Mammary epithelial cell (primary cell): ENCODE measurements at places on chromosomes 3 and 15. TPM values are rescaled to one million over a fixed set of nuclear protein-coding genes. Genes with fewer than 3 reads are reported as not detected.
A peak's percentile ranks its signal among the peaks of the same experiment; 100 is the strongest.

DNA sequence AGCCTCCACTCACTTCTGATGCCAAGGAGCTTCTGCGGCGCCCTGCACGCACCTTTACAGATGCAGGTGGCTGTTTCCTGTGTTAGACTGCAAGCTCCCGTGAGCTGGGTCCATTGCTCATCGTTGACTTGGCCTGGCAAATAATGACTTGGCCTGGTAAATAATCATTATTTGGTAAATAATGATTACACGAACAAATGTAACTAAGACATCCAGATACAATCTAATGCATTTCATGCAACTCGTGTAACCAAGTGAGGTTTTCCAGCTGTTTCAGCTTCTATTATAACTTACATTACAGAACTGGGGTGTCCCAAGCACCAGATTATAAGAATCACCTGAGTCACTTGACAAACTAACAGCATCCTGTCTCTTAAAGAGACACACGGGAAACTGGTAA lies 92.1 kb upstream of the BHLHE40 start:
- no peak for DNase-seq

DNA sequence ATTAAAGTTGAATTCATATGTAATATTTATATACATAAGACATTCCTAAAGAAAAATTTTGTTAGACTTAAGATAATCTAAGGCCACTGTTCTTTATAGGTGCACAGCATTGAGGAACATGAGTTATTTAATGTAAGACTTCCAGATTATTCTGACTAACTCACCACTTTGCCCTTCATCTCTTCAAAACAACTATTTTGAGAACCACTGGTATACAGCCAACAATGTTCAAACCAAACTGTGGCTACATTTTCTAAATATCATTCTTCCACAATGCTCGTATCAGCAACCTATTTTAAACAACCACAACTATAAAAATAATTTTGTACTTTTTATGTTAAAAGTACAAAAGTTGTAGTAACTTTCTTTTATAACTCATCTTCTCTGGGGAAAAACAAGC lies 199.8 kb upstream of the ALCAM start:
- DNase-seq, result no peak

DNA sequence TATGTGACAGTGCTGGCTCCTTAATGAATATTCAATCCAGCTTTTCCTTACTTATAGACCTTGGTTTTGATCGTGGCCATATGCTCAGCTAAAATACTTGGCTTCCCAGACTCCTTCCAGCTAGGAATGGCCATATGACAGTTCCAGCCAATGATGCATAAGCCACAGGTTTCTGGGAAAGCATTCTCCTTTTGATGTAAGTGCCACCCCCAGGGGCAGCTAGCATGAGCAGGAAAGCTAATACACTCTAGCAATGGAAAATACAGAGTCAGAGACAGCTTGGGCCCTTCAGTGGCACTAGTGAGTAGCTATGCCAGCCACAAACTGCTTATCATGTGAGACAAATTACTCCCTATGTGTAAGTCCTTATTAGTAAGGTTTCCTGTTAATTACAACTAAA lies 26.7 kb downstream of the TBC1D2B start:
- no peak for DNase-seq

- no peak for DNase-seq
Measured at GRCh38 chr15:68203486-68203885, 1.6 kb downstream of the CALML4 start.

GRCh38 chr15:31262901-31263671 lies 63.5 kb upstream of the KLF13 start:
- DNase-seq, result peak; percentile 5

Gene TMCO5A
- total RNA-seq, result not detected in 2 replicates

Gene CMTM7
- total RNA-seq, result 57.4 and 62.1 TPM in 2 replicates

- peak; percentile 30 for DNase-seq
Measured at GRCh38 chr3:124256156-124256555, 264.2 kb upstream of the ROPN1 start.

- no peak for DNase-seq
Measured at GRCh38 chr3:179482857-179483256, 31.6 kb upstream of the GNB4 start.

DNA sequence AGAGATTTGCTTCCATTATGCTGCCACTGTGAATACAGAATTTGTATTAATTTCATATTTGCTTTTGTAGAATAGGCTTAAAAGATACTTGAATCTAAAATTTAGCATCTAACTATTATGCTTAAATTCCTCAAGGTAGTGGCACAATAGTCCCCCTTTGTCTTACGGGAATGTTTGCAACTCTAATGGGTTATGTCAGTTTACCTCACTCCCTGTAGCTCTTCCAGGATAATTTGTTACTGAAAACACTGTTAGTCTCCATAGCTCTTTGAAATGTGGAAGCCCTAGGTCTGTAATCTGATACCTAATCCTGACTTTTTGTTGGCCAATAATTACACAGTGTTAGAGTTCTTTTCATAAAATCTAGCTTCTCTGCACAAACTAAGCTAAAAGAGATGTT lies 433.4 kb downstream of the PYDC2 start:
- DNase-seq, result no peak

GRCh38 chr3:129162729-129163579 lies 2.1 kb upstream of the ISY1 start:
- DNase-seq, result no peak

DNA sequence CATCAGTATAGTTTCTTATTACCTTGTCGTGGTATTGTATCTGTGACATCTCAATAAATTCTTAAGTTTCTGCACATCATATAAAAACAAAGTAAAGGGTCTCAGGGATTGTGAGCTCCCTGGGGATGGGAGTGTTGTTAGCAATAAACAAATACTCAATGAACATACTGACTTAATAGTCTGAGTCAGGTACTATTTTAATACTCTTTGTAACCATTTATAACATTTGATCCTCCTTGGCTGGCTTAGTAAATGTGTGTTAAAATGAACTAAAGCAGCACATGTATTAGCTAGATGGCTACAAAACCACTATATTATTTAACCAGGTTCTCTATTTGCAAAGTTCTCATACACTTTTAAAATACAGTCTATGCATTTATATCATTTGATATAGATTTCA lies 1.8 kb downstream of the ICE2 start:
- no peak for DNase-seq

- DNase-seq, result peak; percentile 17
Measured at GRCh38 chr3:163071713-163072112, 1575.1 kb downstream of the OTOL1 start.

Gene GOLGA8H
- 0.17 TPM for total RNA-seq

Gene TGM5
- not detected in 2 replicates for total RNA-seq

- DNase-seq, result no peak
Measured at GRCh38 chr3:187935623-187936156, 190.4 kb upstream of the BCL6 start.

DNA sequence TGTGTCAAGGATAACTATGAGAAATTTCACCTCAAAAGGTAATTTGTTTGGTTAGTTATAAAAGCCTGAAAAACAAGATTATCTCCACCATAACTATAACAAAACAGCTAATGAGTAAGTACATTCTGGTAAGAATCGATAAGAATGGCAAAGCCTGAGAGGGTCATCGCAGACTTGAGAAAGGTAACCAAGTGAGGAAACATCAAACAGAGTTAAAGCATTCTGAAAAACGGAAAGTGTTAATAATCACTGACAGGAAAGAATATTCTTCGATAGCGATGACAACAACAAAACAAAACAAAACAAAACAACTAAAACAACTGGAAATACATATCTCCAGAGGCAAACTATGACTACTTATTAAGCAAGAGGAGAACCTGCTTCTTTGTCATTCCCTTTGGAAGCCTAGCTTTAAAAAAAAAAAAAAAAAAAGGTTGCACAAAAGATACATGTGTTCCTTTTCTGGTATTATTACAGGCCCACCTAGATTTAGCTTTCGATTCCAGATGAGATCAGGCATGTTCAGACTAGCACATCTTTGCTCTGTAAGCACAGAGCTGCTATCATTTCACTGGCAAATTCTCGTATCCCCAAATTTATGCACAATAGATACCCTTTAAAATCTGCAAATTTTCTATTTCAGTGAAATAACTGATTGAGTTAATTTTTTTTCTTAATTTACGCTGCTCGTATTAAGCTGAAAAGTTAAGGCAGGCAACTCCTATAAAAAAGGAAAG lies 155.6 kb downstream of the TIGIT start:
- DNase-seq, result peak; percentile 89

DNA sequence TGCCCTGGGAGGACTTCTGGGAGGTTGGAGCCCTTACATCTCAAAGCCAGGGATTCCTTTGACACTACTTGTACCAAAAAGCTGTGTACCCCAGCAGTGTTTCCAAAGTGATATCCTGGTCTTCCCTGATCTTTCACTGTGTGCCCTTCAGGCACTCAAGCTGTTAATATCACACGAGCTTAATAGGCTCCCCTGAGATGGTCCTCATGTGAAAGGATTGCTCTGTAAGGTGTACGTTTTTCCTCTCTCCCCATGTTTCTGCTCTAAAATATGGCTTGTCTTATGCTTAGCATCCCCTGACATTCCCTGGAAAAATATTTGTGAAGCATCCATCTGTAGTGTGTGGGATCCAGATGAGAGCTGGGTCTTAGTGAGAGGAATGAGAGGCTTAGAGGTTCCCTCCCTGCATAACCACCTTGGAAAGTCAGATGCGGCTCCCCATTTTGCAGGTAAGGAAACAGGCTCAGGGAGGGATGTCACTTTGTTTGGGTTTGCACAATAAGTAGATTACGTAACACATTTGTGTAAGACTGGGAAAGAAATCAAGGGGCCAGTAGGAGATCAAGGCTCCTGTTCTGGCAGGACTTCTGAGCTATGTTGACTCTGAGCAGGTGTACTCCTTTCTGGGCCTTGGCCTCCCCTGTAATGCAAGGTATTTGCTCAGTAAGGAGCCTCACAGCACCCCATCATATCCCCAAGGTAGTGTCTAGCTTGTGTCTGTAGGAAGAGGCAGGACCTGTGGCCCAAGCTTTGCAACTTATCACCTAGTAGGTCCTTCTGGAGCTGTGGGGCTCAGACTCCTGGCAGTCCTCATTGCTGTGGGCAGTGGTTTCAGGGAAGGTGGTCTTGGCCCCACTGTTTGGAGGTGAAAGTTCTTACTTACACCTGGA lies 667 bp upstream of the ACOX2 start:
- no peak for DNase-seq

- no peak for DNase-seq
Measured at GRCh38 chr3:197105786-197106185, 76.2 kb upstream of the MELTF start.

GRCh38 chr15:76059320-76060117 lies at the start of gene TMEM266:
Gene TMEM266 (plus strand): TSS chr15:76059985. CDS start chr15:76134264, 74,279 bp downstream.
- DNase-seq, result peak; percentile 14

DNA sequence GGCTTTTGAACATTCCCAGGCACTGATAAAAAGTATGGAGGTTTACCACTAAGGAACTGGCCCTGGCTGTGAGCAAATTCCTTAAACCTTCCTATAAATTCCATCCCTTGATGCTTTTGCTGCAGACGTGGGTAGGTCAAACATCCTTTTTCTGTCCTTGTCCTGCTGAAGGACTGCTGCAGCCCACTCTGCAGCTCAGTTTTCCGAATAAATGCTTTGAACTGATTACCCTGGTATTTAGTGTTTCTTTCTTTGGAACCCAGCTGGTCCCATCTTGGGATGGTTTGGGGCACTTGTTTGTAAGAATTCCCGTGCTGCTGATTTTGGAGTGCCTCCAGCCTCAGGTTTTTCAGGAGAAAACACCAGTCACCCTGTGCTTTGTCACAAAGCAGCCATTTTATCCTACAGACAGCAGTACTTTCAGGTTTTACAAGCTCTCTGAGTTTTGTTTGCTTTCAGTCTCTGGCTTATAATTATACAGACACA lies 815.9 kb downstream of the VGLL3 start:
- DNase-seq, result no peak

DNA sequence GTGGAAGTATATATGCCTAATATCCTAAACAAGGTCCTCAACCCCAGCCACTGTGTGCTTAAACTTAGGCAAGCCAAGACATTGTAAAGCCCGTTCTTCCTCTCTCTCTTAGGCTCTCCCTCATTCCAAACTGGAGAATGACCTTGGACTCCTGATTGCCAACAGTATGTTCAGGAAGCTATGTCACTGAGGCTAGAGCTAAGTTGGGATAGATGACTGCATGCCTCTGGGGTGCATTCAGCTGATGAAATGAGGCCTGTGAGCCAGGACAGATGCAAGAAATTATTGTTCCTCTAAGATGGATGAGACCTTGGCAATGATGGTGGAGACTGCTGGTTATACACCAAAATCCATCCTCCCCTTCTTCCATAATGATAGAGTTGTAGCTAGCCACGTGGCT lies 27.9 kb upstream of the TBC1D21 start:
- no peak for DNase-seq

Gene NOX5
- total RNA-seq, result 0.05 TPM in 1 of 2 replicates, not detected in the other

Gene STARD5
- total RNA-seq, result 18.0 and 19.1 TPM in 2 replicates

DNA sequence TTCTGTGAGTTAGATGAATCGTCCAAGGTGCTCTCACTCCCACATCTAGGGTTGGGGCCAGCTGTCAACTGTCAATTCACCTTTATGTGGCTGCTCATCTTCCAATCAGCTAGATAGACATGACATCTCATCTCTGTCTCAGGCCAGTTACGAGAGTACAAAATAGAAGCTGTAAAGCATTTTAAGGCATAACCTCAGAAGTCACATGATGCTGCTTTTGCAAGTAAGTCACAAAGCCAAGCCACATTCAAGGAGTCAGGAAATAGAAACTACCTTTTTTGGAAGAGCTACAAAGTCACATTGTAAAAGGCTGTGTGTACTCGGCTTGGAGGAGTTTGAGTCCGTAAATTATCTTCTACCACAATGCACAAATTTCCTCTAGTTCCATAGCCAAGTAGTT lies 5.1 kb upstream of the CCR1 start:
- DNase-seq, result no peak

- DNase-seq, result peak; percentile 17
Measured at GRCh38 chr3:194103505-194103904, 32.4 kb upstream of the HES1 start.

Gene FOXL2NB
- total RNA-seq, result 0.42 and 0.72 TPM in 2 replicates

DNA sequence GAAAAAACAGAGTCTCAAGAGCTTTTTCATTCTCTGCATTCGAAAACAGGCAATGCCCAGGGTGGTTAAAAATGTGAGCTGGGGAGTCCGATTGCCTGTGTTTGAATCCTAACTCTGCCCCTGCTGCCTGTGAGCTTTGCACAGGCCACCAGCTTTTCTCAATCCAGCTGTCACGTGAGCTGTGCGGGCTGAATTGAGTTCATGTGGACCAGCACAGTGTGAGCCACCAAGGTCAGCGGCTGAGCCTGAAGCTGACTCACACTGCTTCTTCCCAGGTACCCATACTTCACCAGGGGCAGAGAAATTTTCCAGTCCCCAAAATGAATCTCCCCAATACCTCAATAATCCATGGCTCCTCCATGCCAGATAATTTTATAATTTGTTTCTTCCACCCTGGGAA lies 64.4 kb upstream of the SLCO3A1 start:
- no peak for DNase-seq

Gene RAD51
- 1.5 TPM for total RNA-seq

- no peak for DNase-seq
Measured at GRCh38 chr3:109728861-109729494, 391.6 kb upstream of the DPPA4 start.

Gene WDR73
- 23.0 TPM for total RNA-seq
